ENCODE measurements at places on chromosomes 7 and 10. TPM values are rescaled to one million over a fixed set of nuclear protein-coding genes. Genes with fewer than 3 reads are reported as not detected.

The RARRES2 gene
- 47.9 TPM for polyA plus RNA-seq

DNA sequence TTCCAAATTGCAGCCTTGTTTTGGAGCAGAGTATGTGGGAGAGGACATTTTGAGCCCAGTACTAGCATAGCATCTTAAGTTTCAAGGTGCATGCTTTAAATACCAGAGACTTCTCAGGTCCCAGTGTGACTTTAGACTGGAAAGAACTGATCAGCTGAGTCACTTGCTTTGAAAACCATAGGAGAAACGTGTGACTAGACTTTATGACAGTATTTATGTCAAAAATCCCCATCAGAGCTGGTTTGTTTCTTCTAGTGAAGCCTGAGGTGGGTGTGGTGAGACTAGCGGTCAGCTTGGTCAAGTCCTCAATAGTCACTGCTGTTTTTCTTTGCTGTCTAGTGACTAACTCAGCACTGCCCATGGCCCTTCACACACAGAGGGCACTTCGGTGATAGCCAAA is 724.2 kb downstream of the GATA3 start:
- no peak for DNase-seq

GRCh38 chr7:22651534-22652243 is 75.3 kb upstream of the IL6 start:
- no peak for DNase-seq

The TRDMT1 gene
- 6.9 TPM for polyA plus RNA-seq

GRCh38 chr10:131399981-131400380 is 88.5 kb upstream of the TCERG1L start:
- no peak for DNase-seq

Data from forelimb muscle (tissue), 1 donor.